ENCODE measurements at places on chromosomes 16 and 17. TPM values are rescaled to one million over a fixed set of nuclear protein-coding genes. Genes with fewer than 3 reads are reported as not detected.

DNA sequence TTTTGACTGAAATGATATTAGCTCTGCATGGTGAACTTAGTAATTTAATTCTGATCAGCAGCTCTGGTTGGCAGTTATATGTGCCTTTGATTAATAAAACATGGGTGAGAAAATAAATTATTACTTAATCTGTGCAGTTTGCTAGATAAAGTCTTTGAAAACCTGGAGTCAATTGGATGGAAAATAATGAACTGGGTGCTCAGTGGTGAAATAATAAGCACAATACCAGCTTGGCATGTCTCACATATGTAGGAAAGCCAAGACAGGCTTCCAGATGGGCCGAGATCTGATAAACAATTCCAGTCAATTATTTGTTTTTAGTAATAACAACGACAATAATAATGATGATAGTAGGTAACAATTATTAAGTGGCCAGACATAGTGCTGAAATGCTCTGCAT, 326.7 kb downstream of the CDH13 start:
- DNase-seq = no peak

DNA sequence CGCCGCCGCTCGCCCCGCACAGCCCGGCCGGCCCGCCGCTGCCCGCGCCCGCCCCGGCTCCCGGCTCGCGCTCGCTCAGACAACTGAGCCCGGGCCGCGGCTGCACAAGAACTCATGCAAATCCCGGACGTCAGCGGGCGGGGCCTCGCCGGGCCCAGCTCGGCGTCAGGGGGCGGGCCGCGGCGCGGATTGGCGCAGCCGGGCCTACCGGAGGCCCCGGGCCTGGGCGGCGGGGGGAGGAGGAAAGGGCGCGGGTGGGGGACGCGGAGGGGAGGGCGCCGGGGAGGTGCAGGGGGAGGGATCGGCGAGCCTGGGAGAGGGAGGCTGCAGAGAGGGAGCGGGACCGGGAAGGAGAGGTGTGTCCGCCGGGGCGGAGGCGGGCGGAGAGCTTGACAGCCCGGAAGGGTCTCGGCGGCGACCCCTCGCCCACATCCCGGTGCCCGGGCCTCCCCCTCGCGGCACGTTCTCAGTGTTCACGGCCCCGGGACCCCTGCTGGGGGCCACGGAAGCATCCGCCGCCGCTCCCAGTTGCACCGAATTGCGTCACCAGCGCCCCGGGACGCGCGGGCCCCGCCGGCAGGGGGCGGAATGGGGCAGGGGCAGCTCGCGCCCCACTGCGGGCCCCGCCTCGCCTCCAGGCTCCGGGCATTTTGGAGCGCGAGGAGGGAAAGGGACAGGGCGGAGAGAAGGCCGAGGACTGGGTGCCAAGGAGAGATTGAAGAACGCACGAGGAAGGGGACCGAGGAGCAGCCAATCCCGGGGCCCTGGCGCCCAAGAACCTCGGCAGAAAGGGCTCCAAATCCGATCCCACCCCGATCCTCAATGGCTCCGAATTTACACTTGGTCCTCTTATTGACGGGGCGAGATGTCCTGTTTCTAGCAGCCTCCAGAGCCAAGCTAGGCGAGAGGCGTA, at the start of gene CBX4:
Gene CBX4, minus strand, starts transcription at position 85 of the 913 bp plus-strand sequence. CDS start 189 bp downstream, outside the sequence.
- peak; percentile 93 for DNase-seq

ASGR1 gene
- total RNA-seq = 1.1 TPM

- peak; percentile 60 for DNase-seq
Measured at GRCh38 chr17:48023400-48024148, 14.0 kb downstream of the COPZ2 start.

SPNS2 gene
- total RNA-seq = 6.7 TPM

DNA sequence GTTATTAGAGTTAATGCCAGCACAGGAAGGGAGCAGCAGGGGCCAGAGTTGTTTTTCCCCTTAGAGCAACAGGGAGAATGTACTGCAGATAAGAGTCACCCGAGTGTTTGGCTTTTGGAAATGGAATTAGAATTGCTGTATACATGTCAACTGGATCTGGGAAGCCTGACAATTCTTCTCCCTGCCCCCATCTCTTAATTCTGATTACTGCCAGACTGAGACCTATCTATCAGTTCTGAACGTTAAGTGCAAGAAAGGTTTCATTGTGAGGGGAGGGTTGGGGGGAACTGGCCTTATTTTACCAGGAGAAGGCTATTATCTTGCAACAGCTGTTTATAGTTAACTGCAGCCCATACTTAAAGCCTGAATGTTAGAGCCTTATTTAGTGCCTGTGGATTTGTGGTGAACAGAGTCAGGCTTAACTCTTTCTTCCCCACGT, 424.5 kb upstream of the CDH11 start:
- no peak for DNase-seq

MT1G gene
- total RNA-seq = 5.0 TPM

CRISPLD2 gene
- total RNA-seq = 0.31 TPM

DNA sequence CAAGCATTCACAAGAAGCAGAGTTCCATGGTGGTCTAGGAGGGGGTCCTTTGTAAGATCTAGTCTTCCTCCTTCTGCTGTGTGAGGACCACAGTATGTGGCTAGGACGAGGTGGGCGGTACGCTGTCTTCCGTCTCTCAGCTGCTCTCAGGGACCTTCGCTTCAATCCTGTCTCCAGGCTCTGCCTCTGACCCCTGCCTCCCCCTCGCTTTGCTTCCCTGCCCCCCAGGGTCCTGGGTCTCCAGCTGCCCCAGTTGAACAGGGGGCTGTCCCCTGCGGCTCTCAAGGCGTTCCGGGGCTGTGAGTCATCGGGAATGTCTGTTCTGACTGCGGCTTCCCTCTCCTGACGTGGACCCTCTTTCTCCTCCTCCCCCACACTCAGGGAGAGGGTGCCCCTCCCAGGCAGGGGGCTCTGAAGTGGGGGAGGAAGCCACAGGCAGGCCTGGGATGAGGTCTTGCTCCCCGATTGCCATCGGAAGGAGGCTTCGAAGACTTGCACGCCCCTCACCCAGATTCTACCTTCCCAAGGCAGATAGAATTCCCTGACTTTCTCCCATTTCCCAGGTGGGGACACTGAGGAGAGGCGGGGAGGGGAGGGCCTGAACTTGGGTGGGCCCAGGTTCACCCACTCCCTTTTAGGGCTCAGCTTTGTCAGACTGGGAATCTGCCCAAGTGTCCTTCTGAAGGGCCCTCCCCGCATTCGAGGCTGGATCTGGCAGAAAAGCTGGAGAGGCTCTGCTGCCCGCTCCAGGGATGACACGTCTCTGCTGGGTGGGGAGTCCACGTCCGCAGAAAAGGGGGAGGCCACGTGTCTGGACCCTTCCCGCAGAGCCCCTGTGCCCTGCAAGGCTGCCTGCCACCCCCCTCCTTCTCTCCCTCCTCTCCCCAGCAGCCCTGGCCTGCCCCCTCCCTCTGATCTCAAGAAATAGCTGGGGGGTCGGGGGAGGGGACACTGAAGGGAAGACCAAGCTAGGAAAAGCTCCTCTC, 9.1 kb upstream of the COL1A1 start:
- no peak for DNase-seq

GRCh38 chr17:46878055-46878454, 26.7 kb downstream of the WNT9B start:
- no peak for DNase-seq

DNA sequence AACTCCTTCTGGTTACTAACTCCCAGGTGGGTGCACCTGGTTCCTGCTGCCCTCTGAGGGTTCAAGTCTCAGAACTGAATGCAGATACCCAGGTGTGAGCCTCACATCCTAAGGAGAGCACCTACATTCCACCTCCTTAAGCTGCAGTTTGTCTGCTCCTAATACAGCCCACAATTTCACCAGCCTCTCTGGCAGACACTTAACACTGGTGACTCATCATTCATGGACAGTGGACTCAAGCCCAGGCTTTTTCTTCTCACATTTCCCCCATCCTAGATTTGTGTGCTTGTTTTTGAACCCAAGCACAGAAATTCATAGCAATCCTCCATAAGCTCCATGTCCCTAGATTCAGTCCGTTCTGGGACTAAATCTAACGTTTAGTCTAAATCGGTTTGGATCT, 7.0 kb upstream of the MAF start:
- DNase-seq = no peak

DNA sequence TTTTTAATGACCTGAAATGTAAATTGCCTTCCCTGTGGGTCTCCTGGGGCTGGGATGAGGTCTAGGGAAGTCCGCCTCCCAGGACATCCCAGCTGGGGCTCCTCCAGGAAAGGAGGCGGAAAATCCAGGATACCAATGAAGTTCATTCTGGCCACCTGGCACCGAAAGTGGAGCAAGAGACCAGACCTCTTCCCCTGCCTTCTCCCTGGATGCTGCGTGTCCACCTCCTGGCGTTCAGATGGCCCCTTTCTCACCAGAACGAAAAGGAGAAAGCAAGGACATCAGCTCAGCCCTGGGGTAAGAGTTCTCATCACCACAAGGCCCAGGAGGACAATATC, 20.4 kb downstream of the RBFOX3 start:
- no peak for DNase-seq

- DNase-seq = no peak
Measured at GRCh38 chr17:38402897-38403296, 25.4 kb upstream of the ARHGAP23 start.

KRTAP16-1 gene
- total RNA-seq = not detected

ACSM5 gene
- total RNA-seq = not detected

DNA sequence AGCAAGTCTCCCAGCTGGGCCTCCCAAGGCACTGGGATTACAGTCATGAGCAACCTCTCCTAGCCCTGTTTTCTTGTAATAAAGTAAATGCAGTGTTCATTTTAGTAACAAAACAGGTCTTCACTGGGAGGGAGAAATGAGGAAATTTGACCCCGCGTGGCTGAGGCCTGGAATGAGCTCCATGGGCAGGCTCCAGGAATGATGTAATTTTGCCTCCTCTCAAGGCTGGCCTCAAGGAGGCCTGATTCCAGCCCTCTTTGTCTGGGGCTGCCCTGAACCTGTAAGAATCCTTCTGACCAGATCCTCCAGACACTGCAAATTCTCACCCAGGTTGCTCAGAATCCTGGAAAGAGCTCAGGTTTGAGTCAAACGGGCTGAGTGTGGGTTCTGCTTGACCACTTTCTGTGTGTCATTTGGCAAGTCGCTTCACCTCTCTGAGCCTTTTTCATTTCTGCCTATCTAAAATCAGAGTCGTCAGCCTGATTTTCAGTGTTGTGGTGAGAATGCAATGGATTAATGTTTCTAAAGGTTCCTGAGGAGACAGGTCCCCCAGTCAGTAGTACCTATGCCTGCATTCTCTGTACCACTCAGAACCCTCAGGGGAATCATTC, 57.1 kb downstream of the RAB11FIP4 start:
- DNase-seq = no peak

DNA sequence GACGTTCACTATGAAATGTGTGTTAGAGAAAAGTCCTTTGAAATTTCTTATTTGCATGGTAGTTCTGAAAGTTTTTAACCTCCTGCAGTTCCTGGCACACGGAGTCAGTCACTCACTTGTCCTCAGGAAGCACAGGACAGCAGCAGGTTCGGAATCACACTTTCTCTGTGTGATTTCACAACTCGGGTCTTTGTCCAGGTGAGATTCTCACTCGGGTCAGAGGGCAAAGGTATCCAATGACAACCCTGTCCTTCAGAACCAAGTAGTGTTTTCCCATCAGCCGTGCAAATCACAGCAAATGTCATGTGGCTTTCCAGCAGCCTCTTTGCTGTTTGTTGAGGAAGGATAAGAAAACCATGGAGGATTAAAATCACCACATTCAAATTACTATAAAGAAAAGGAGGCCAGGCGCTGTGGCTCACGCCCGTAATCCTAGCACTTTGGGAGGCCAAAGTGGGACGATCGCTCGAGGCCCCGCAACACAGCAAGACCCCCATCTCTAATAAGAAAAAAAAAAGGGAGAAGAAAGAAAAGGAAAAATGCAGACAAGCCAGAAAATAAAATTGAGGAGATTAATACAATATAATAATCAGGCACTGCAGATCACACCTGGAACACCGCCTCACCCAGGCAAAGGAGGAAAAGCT, 22.0 kb downstream of the ADCY9 start:
- no peak for DNase-seq

- DNase-seq = no peak
Measured at GRCh38 chr17:31489295-31490018, 98.0 kb downstream of the RAB11FIP4 start.

DNA sequence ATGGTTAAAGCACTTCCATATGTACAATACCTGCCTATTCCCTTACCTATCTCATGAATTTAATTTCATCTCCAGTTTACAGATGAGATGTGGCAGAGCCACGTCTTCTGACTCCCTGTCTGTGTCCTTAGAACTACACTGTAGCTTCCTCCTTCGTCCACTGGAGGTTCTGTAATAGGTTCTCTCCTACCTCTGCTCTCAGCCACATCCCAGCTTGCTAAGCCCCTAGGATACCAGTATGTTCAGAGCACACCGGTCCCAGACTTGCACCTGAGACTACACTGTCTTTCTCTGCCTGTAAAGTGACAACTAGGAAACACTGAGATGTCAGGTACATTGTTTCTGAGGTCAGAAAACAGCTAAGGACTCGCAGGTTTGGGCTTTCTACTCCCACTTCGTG, 3.8 kb upstream of the RASL10B start:
- no peak for DNase-seq

GRCh38 chr17:44334727-44335126, 10.1 kb upstream of the SLC25A39 start:
- DNase-seq = no peak

CD300H gene
- total RNA-seq = not detected

DNA sequence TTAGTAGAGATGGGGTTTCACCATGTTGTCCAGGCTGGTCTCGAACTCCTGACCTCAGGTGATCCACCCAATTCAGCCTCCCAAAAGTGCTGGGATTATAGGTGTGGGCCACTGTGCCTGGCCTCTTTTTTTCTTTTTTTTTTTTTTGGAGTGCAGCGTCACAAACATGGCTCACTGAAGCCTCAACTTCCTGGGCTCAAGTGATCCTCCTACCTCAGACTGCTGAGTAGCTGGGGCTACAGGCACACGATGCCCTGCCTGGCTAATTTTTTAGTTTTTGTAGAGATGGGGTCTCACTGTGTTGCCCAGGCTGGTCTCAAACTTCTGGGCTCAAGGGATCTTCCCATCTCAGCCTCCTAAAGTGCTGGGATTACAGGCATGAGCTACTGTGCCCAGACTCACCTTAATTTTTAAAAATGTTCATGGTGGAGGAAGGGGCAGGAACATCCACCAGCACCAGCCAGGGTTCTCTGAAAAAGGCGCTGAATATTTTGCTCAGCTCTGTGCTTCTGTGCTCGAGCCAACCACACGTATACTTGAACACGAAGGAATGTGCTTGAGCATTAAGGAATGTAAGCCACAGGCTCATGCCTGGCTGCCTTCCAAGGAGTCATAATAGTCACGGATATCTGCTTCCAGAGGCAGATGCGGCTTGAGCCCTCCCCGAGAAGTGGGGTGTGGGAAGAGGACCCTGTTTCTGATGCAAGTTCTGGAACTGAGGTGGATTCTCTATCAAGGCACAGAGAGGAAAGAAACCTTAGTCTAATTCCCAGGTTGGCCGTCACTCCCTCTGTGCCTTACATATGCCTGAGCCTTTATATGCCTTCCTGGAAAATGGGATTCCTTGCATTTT, 65.5 kb upstream of the CREBBP start:
- DNase-seq = no peak

DNA sequence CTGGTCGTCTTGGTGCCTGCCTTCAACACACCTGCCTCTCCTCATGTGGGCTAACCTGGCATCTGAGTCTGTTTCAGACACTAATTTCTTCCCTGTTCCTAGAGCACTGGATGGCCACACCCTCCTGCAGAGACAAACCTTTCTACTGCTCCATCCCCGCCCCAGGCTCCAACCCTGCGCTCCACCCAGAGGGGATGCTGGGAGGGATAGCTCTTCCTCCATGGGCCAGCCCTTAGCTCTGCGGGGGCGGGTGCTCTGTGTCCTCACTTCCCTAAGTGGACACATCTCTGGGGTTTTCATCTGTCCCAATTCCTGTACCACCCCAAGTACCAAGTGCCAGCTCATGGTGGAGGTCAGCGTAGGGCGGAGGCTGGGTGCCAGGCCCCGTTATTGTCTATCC, 11.0 kb upstream of the CRISPLD2 start:
- no peak for DNase-seq

GRCh38 chr17:78112518-78113471, 15.8 kb downstream of the TMC6 start:
- DNase-seq = peak; percentile 90
